ENCODE measurements at places on chromosomes 5 and 9.
A peak's percentile ranks its signal among the peaks of the same experiment; 100 is the strongest.

DNA sequence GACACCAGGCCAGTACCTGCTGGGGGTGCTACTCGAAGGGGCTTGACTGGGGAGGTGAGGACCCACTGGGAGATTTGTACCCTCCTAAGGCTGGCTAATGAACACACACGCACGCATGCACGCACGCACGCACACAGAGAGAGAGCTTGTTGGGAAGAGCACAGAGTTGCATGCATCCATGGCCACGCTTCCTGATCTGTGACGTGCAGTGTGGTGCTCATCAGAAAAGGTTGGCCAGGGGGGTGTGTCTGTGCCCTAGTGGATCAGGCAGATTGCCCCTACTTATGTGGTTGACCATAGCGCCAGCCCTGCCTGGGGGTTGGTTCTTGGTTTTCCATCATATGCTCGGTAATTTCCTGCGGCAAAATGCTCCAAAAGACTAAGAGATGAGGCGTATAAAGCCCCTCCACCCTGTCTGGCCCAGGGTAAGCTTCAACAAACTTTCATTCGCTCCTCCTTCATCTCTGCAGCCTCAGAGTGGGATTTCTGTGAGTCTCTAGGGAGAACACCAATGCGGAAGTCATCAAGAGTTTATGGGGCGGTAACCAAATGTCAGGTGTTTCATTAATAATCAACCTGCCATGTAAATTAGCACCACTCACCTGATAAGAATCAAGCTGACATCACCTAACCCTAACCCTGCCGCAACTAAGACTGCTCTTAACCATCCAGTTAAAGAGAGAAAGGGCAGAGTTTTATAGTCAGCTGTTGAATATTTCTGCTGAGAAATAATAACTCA, 8.0 kb upstream of the GFI1B start:
- DNase-seq = no peak

- no peak for DNase-seq
These were observed 75.6 kb downstream of the USP20 start for GRCh38 chr9:129910628-129911567.

DNA sequence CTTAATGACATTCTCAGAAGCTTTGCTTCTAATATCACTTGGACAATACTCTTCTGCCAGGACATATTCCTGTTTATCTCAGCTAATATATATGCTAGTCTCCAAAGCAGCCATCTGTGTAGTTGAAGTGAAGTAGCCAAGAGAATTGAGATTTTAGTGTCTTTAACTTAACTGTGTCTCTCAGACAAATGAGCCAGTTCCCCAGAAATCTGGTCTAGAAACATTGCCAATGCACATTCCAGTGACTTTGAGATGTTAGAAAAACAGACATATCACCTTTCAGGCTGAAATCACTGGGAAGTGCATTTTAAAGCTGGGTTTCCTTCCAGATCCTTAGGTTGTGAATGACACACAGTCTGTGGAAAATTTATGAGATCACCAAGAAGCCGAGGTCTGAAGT, 114.6 kb downstream of the MTX3 start:
- DNase-seq = no peak

DNA sequence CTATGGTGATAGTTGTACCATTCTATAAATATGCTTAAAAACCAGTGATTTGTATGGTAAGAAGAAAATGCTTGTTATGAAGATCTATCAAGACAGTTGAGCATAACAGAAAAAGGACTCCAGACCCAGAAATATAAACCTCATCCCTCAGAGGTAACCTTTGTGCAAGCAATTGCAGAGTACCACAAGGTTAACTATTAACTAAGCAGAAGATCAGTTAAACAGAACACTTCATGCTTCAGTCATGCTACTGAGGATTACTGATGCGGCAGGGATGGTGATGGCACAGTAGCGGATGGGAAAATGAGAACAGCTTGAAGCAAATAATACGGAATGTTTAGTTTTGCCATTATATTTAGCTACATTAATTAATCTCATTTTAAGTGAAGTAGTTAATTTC, 45.5 kb downstream of the IARS1 start:
- no peak for DNase-seq

DNA sequence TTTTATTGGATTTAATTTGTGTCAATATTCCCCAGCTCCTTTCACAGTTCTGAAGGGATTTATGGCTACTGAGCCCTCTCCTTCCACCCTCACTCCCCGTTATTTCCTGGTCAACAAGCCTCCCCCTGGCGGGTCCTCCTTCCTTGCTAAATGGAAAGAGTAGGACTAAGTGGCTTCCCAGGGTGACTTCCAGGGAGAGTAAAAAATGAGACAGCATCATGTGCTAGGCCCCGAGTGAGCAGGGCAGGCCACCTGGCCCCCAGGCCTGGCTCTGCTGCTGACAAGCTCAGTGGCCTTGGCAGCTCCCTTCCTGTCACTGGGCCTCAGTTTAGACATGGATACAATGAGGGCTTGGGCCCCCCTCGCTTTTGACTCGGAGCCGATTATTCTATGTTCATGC, 201.3 kb downstream of the HSPA4 start:
- DNase-seq = no peak

DNA sequence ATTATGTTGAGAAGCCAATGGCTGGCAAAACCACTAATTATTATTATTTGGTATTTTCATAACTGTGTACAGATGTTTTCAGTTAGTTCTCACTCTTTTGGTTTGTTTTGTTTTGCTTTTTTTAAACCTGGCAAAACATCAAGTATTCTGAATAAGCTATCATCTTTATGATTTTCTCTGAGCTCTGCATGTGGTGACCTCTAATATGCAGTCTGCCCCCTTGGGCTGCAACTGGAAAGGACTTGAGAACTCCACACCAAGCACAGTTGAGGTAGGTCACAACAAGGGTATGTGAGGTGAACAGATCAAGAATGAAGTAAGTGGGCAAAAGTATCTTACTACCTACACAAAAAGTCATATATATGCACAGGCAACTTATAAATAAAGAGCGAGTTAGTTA, 202.2 kb downstream of the NFIB start:
- DNase-seq = no peak

GRCh38 chr5:166262395-166262794, 2029.0 kb upstream of the WWC1 start:
- DNase-seq = no peak

GRCh38 chr5:180541710-180542109, 47.5 kb downstream of the CNOT6 start:
- no peak for DNase-seq

DNA sequence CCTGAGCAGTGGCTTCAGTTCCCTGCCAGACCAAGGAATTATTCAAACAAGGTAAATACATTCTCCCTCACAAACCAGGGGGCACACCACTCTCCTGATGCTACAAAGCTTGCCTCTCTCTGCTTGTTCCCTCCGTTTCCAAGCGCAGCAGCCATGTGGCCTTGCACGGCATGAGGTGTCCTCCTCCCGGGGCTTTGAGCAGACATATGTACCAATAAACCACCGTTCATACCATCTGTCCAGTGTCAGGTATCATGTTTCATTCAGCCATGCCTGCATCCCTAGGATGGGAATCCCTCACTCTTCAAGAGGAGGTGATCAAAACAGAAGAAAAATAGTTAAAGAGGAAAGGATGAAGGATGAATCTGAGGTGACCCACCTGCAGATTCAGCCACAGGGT, 282.7 kb downstream of the ENC1 start:
- DNase-seq = no peak

- DNase-seq = no peak
These were observed 50.0 kb upstream of the KLF4 start for GRCh38 chr9:107539427-107540163.

DNA sequence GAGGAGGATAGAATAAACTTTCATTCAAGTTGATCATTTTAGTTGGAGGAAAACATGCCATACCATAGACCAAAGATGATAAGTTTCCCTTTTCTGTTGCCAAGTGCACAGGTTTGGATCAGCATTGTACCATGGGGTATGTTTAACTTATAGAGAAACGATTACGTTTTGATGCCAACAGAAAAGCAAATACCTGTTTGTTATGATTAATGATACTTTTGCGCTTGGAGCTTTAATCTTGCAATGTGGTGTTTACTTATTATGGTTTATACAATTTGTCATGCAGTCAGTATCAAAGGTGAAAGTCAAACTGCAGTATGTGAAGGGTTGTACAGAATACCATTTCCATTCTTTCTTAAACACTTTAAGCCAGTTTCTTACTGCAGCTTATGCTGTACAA, 13.2 kb upstream of the ARHGEF28 start:
- DNase-seq = no peak

- no peak for DNase-seq
These were observed 200.1 kb downstream of the GAPVD1 start for GRCh38 chr9:125461636-125462190.

- DNase-seq = no peak
These were observed 13.9 kb downstream of the PTTG1 start for GRCh38 chr5:160435532-160435931.

DNA sequence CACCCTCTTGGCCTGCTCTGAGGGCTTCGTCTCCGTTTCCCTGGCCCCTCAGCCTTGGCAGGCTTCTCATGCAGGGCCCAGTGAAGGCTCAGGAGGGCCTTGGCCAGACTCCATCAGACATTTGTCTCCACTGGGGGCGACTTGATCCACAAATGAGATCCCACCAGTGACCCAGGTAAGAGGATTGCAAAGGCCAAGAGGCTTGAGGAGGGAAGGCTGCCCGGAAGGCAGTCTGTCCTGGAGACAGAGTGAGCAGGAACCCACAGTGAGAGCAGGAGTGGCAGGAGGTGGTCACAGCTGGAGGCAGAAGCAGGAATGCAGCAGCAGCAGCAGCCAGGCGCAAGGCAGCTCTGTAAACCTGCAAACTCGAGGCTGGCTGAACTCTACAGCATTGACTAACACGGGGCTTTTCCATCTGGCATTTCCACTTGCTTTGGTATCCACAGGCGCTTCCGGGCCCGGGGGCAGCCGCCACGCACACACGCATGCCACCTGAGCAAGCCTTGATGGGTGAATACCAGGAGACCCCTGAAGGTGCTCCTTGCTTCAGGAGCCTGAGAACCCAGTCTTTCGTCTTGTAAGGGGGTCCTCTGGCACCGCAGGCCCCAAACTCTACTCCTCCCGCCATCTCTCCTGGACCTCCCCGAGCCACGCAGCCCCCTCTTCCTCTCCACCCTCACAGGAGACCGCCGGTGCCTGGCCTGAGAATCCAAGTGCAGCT, 14.7 kb downstream of the MGAT1 start:
- DNase-seq = no peak

DNA sequence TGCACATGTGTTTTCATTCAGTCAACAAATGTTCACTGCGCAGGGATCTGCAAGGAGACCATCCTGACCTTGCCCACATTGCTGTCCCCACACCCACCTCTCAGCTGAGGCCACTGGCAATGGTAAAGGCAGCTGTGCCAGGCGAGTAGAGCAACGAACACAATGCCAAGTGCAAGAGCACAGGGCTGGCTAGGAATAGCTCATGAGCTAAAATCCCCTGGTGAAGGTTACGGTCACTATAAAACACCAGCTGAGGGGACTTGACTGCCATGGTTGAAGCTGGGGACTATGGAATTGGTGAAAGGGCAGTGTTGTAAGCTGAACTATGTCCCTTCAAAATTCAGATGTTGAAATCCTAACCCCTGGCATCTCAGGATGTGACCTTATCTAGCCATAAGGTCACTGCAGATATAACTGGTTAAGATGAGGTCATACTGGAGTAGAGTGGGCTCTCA, 96.1 kb downstream of the OTULIN start:
- no peak for DNase-seq

DNA sequence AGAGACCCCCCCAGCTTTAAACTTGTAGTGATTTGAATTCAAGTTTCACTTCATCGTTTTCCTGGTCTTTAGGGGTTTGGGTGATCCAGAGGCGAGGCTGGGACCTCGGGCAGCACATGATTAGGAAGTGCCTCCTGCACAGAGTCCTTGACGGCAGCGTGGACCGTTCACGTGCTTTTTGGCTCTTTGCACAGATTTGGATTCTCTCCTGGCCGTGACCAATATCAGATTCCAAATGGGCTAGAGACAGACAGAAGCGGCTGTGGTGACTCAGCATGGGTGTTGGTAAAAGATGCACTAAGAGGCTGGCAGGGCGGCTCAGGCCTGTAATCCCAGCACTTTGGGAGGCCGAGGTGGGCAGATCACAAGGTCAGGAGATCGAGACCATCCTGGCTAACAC, 117.2 kb upstream of the CACNA1B start:
- no peak for DNase-seq

GRCh38 chr5:141868541-141868940, 9.7 kb downstream of the PCDH1 start:
- no peak for DNase-seq

- DNase-seq = peak; percentile 29
These were observed 22.0 kb upstream of the RXRA start for GRCh38 chr9:134304261-134304660.
